H7 (cell line): ENCODE measurements at places on chromosomes 2 and 18.

DNA sequence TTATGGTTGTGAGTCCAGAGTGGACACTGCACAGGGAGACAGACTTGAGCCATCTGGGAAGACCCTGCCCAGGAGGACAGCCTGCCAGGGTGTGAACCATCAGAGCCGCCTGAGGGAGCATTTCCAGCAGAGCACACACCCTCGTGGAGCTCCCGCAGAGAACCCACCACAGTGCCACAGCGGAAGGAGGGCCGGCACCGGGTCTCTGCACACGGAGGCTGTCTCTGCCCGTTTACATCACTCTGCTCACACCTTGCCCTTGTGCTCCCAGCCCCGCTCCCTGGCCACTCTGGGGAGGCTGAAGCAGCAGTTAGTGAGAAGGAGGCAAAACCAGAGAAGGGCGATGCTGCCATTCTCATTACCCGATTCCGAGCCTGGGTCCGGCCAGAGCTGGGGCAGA, 161.9 kb downstream of the KLHL29 start:
- DNase-seq: no peak

GRCh38 chr2:145017149-145017548, 497.2 kb upstream of the ZEB2 start:
- no peak for DNase-seq

DNA sequence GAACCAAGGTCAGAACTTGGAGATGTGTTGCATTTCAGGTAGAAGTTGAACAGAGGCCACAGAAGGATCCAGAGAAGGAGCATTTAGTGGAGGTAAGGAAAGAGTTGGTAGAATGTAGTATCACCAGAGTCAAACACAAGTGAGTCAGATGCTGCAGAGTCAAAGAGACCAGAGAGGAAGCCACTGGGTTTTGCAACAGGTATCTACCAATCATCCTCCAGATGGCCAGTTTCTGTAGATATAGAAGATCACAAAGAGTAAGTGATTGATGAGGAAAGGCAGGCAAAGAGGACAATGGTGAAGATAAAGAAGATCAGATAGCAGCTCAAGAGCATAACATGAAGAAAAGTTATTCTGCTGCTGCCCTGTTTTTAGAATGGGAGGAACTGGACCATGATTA, 75.9 kb downstream of the GTF3C3 start:
- DNase-seq: no peak

GRCh38 chr18:35588995-35589394, 7.5 kb downstream of the GALNT1 start:
- DNase-seq: peak; percentile 68

GRCh38 chr2:81043681-81044080, 739.1 kb upstream of the LRRTM1 start:
- DNase-seq: no peak

DNA sequence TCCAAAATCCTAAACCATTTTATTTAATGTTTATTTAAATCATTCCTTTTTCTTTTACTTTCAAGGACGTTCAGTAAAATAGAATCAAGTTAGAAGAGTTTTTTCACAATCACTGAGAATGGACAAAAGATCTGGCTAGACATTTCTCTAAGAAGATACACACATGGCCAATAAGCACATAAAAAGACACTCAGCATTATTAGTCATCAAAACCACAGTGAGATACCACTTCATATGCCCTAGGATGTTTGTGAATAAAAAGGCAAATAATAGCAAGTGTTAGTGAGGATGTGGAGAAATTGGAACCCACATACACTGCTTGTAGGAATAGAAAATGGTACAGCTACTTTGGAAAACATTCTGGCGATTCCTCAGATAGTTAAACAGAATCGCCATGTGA, 76.1 kb downstream of the RHBDD1 start:
- no peak for DNase-seq
